ENCODE measurements at places on chromosomes 16 and 17. TPM values are rescaled to one million over a fixed set of nuclear protein-coding genes. Genes with fewer than 3 reads are reported as not detected.

Gene B4GALNT2
- total RNA-seq: 0.17 TPM

Gene HYDIN
- 5.5 TPM for total RNA-seq

Gene KRT12
- not detected for total RNA-seq

Gene MYH11
- total RNA-seq: not detected

Gene ABCA10
- total RNA-seq: 2.1 TPM

Gene LPO
- not detected for total RNA-seq

Gene CACNG4
- total RNA-seq: 0.17 TPM

Gene SDR42E2
- not detected for total RNA-seq

Gene CLEC18B
- total RNA-seq: 0.61 TPM

Measured in mammary epithelial cell (primary cell).